Pulmonary artery endothelial cell (primary cell): ENCODE measurements at places on chromosomes 1 and 21. TPM values are rescaled to one million over a fixed set of nuclear protein-coding genes. Genes with fewer than 3 reads are reported as not detected.

The F5 gene
- total RNA-seq: 0.04 and 0.13 TPM in 2 replicates

DNA sequence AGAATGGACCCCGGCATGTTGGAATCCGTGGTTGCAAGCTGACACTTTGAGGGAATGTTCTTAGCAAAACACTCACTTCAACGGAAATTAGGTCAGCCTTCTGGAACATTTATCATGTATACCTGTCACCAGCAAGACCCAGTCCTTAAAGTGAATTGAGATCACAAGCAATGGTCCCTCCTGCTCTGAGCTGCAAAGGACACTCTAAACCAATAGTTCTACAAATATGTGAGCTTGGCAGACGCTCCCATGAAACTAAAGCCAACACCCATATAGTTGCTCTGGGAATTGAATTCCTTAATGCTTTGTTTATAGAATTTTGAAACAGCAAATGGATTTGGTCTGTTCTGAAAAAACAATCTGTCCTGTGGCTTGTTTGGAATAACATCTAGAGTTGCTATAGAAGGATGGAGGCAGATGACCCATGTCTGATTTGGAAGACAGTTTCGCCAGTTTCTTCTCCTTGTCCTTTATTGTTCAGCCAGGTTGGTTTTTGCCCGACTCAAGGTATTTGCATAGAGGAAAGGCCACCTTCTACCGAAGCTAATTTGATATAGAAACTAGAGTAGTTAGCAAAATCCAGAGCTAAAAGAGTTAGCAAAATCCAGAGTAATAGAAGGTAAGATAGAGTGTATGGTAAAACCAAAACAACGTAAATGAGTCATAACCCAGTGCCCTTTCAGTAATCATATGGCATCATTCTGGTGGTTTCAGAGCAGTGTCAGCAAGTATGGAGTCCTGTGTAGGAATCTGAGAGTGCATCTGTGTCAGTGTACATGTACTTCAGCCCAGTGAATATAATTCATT, 236.2 kb downstream of the NFIA start:
- DNase-seq: peak; percentile 66

GRCh38 chr21:44709426-44710293, 1.7 kb downstream of the TSPEAR start:
- no peak for DNase-seq

DNA sequence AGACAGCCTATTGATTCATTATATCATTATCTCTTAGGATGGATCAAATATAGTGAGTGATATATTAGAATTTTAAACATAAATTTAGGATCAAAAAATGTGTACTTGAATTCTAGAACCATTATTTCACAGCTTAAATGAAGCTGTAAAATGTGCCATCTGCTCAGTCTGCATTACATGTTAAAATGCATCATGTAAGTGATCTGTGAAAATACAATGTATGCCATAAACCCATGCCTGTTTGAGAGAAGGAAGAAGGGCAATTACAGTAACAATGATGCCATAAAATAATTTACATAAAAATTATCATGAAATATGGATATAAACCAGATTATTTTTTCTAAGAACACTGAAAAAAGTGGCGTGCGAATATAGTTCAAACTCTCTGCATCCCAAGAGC, 1066.0 kb upstream of the ADGRL4 start:
- DNase-seq: no peak

- no peak for DNase-seq
These were observed 97.4 kb downstream of the PATJ start for GRCh38 chr1:61839679-61840078.

DNA sequence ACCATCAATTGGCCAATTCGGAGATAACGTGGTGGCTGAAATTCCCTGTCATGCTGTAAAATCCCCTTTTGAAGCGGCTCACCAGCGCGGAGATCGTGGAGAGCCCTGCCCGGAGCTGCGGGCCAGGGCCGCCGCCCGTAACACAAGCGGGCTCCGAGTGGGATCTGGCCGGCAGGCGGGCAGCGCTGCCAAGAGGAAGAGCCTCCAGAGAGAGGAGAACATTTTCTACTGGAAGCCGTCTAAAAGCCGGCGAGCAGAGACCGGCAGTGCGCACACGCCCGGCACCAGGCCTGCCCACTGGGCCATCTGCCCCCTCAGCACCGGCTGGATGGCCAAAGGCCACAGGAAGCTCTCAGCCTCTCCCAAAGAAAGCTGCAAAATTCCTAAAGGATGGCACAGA, 15.5 kb downstream of the SSBP3 start:
- DNase-seq: no peak

DNA sequence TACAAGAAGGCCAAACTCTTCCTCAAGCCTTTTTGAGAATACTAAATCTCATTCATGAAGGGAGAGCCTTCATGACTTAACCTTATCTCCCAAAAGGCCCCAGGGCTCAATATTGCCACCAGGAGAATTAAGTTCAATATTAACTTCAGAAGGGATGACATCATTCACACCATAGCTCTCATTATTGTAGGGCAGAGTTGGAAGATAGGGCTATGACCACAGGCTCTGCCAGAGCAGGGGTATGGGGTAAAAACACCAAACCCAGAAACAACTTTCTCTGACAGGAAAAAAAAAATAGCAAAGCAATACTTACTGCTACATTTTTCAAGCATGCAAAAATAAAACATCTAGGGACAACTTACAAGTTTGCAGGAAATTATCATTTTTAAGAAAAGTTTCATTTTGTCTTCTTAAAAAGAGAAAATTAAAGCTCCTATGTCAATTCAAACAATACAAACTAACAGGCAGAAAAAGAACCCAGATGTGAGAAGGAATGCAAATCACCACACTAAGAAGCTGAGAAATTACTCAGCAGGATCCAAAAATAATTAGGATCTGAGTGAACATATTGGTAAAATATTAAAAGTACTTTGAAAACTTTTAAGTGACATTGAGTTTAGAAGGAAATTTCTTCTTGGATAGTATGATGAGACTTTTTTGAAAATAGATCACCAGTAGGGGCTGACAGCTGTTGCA, 1156.5 kb downstream of the NCAM2 start:
- DNase-seq: no peak

DNA sequence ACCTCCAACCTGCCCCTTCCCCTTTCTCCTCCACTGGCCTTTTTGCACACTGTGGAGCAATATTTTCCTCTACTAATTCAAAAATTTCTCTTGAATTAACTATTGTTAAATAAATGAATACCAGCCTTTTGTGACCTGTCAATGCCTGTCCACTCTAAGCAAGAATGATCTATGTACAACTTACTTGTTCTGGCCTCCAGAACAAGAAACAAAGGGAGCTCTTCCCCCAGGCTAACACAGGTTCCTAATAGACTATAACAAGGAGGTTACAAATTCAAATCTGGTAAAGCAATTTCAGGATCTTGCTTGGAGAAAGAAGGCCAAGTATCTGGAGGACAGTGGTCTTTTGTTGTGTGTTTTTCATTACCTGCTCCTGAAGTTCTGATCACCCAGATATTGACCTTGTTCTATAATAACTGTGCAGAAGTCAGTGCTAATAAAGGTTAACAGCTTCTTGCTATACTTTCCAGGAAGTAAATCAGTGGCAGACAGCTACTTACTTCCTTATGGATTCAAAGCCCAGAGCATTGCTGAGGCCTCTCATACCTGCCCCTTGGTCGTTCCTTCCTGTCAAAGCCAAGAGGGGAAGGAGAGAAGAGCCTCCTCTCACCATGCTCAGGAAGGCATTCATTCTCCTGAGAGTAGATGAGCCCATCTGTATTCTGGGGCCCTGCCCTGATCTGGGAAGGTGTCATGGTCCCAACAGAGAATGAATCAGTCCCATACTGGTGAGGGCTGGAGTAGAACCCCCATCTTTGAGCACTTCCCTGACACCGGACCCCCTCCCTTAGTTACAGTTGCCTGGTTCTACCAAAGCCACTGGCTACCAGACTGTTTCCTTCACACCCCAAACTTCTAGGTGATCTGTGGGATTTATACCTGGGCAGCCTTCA, 56.8 kb downstream of the DESI2 start:
- DNase-seq: no peak

The FAAH gene
- total RNA-seq: 0.39 and 0.46 TPM in 2 replicates
